GM06990 (cell line): ENCODE measurements at places on chromosomes 2 and 18.

DNA sequence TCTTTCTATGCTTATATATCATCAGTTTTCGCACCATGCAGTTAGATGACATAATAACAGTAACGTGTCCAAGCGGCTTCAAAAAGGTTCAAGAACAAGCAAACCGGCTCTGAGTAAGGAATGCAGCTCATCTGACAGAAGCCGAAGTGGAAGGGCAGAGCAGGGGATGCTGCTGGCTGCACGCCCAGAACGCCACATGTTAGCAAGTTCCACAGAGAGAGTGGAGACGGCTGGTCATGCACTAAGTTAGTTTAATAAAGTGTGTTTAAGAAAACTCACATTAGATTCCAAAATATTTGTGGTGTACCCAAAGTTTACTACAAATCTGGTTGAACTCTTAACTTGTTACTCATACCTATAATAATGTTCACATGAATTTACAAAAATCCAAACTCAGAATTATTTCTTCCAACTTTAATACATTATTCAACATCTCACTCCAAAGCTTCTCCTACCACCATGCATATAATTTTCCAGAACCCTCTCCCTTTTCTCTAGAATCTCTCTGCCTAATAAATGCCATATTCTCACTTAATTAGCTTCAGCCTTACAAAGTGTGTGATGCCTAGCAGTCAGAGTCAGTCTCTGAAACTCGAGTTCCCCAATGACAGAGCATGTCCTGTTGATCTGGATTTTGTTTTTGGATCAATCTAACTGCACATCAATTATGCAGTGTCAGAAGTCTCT lies 170.0 kb downstream of the DNAH7 start:
- DNase-seq = no peak

DNA sequence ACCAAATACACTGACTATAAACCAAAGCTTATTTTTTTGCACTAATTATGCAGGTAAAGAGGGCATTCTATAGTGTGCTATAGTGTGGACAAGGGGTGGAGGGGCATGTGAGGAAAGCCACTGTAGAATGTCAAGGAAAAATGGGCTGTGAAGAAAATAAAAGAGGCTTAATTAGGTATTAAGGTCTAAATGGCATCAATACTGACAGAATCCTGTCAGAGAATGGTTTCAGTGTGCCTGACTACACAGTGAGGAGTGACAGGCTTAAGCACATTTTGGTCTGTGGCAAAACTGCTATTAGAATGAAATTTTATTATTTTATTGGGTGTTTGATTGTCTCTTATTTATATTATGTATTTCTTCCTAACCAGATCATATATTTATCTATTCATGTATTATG lies 787.6 kb upstream of the CELF4 start:
- DNase-seq = no peak

DNA sequence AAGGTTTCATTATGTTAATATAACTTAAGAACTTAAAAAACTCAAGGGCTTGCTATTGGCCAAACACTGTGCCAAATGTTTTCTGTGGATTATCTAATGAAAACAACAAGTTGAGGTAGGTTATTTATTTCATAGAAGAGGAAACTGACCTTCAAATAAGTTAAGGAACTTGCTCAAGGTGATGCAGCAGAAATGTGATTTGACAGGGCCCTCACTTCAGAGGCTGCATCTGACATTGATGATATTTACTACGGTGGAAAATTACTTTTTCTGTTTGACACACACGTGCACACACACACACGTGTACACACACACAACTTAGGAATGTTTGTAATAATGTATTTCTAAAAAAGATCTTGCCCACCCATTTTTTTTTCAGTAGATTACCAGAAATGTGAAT lies 137.2 kb upstream of the CXCR4 start:
- no peak for DNase-seq

DNA sequence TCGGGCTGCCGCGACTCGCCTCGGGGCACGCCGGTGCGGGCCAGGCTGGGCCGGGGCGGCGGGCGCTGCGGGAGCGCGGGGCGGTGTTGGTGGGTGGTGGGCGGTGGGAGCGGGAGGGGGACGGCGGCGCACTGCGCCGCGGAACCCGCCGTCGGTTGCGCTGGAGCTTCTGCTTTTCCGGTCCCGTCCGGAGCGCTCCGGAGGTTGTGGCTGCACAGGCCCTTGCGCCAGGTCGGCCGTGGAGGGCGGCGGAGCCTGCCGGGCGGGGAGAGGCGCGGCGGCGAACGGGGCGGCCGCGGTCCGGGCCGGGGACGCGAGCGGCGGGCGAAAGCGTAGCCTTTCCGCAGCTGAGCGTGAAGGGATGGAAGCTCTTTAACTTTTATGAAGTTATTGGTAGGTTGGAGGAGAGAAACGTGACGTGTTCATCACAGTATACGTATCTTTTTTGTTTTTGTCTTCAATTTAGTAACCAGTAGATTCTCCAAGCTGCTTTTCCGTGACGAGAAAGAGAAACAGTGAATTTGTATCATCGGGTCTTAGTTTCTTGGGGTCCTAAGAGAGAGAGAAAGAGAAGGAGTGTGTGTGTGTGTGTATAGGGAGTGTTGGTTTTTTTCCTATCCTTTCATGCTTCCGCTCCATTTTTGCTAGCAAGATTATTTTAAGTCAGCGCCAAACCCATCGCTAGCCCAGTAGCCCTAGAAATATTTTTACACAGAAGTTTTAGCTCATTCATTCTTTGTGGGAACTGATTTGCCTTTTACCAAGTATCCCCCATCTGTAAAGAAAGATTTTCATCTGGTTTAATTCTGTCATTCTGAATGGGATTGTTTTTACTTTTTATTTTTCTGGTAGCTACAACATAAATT lies 535 bp downstream of the ATG4B start:
- no peak for DNase-seq

DNA sequence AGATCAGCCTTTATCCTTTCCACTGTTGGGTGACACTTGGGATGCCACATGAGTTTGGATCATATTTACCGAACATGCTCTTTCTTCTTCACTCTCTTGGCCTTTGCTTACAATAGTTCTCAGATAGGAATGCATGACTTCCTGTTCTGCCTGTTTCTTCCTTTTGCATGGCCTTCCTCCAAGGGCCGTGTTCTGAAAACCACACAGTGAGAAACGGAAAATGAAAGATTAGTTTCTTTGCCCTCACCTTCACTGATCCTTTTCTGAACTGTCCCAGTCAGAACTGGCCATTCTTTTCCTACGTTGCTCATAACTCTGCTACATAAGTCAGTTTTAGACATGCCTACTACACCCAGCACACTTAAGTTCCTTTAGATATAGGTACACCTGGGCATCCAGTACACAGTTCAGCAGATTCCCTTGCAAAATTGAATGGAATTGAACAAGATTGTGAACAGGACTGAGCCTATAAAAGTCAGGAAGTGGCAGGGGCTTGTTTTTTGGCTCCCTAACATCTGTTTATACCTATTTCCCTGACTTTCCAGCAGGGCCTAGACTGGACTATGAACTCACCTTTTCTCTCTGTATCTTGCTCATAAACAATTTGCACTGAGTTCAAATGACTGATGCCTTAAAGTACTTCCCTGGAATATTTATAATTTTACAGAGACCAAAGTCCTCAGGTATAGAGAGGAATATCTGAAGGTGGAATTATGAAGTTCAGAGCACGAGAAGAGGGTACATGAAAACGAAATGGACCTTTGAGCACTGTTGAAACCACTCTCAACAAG lies 186.4 kb upstream of the ST6GAL2 start:
- DNase-seq = no peak
